ENCODE measurements at places on chromosomes 4 and X.

DNA sequence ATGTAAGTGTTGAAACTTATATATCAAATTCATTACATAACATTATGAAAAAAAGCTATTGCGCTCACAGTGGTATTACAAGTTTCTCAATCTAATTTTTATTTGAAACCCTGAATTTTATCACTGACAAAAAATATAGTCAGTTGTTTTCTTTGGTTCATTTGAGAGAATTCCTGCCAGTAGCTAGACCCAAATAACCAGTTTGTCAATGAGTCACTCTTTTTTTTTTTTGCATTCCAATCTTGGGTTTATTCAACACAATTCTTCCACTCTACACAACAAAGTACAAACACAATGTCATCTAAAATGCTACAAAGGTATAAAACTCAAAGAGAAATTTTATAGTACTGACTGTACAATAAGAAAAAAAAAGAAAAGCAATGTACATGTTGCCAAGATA, 13.1 kb downstream of the HPF1 start:
- no peak for DNase-seq

GRCh38 chrX:57821703-57822387, 88.4 kb downstream of the ZXDA start:
- DNase-seq: peak; percentile 2

DNA sequence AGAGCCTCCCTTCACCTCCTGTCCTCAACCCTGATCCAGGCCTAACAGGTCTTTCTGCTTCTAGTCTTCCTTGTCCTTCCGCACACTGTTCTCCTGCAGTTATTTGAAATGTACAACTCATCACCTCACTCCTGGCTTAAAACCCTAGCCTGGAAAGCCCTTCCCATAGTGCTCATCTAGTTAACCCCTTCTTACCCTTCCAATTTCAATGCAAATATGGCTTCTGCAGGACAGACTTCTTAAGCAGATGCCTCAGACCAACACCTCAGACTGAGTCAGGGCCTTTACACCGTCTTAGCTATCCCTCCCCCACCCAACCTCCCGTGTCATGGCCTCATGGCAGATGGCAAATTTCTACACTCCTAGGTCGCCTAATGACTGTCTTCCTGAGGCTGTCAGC, 130.4 kb downstream of the BCOR start:
- DNase-seq: peak; percentile 56

GRCh38 chr4:52621567-52621966, 37.5 kb downstream of the USP46 start:
- DNase-seq: no peak

DNA sequence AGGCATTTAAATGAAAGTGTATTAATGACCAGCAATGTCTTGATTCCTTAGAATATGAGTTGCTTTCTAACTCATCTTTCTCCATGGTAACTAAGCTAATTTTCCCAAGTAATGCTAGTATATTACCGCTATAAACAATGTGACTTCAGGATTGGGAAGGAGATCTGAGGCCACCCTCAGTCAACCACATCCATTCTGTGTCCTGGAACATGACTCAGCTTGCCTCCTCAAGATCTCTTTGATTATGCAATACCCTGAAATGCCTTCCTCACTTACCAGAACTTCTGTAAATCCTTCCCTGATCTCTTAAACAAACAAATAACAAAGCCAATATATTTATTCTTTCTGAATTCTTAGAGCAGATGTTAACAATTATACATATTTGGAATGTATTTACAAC, 1495.5 kb downstream of the PCDH18 start:
- DNase-seq: no peak

DNA sequence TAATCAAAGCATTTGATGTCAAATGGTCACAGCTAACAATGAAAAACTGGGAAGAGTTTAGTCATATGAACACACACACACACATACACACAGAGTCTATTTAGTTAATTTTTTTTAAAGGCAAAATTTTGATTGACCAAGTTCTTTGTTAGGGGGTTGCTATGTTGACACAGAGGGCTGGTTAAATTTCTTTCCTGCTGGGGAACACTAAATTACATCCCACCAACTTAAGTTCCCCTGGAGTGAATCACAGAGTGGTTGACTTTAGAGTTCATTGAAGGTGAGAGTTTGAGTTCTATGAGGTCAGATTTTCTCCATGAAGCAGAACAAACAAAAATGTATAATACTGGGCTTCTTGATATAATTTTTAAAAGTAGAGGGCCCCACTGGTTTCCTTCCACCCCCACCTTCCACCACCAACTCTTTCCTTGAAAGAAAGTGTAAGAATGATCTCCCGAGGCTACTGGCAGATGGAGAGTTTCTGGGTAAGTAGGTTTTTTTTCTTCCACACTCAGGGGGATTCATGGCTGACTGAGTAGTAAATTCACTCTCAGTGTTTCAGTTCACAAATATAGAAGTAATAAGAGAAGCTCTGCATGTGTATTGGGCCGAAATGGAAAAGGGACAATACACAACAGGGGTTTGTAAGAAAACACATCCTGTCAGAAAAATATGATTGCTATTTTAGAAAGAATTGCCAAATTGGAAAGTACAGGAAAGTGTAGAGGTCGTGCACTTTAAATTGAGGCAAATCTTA, 917.0 kb upstream of the LCORL start:
- no peak for DNase-seq

DNA sequence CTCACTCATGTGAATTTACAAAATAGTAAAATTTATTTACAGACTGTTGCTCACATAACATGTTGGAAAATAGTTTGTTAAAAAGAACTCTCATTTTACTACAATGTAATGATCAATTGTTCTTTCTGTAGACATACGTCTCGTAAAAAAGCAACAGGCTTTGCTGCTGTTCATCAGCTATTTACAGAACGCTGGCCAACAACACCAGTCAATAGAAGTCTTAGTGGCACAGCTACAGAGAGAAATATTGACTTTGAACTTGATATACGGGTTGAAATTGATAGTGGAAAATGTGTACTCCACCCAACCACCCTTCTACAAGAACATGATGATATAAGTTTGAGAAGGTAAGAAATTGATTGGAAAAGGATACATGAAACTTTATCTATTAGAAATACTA, 47.6 kb upstream of the ADAD1 start:
- no peak for DNase-seq

- no peak for DNase-seq
Measured at GRCh38 chrX:13219991-13220764, 99.7 kb downstream of the ATXN3L start.

DNA sequence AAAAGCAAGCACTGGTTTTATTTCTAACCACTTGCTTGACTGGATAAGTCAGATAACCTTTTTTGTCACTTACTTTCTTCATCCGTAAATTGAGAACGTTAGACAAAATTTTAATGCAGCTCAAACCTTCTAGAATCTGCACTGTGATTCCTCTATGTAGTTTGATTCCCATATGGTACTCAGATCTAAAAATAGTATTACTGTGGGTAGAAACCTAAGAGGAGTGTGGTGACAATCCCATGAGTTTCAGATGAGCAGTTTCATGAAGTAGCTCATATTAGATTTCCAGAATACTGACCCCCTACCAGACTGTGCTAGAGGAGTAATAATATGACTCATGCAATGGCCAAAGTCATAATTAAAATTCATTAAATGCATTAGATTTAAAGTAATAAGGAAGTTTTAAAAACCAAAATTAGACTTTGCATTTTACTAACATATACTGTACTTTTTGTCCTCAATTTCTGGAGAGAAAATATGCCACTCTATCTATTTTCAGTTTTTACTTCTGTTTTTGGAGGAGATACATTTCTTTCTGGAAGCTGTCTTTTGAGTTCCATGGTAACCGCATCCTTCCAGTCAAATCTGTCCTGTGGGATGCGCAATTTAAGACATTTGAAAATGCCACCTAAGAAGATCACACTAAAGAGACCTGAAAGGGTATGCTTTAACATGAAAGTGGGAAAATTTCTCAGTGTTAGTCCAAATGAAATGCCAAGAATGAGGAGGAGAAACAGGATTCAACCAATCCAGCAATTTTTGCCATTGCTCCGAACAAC, 64.1 kb upstream of the GPM6A start:
- DNase-seq: no peak

GRCh38 chr4:9735515-9735914, 45.9 kb upstream of the DRD5 start:
- no peak for DNase-seq

- peak; percentile 49 for DNase-seq
Measured at GRCh38 chrX:22192419-22193060, 80.2 kb upstream of the CBLL2 start.

DNA sequence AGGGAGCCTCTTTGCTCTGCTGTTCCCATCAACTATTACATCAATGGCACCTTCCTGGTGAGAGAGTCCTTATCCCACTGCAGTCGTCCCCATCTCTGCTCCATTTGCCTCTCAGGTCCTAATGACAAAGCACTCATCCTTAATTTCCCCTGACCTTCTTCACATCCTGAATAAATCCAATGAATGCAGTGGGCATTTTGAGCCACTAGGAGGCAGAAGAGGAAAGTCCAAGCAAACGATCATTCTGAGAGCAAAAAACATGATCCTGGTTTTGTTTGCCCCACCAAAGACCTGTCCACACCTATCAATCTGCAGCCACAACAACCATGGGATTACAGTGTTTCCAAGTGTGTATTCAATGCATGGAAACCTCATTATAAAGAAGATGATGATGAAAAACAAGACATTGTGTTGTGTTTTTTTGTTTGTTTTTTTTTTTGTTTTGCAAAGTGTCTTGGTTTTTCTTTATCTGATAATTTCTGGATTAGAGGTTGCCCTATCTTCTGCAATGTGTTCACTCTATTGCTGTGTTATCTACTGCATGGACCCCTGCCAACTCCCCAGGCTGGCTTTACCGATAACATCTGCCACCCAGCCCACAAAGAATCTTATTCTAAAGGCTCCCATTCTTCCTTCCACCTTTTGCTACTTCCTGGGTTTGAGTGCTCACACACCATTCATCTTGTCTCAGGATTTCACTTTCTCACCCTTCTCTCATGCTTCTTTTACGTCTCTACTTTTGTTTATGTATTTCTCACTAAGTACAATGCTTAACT, 207.2 kb downstream of the NLGN4X start:
- DNase-seq: no peak

- DNase-seq: no peak
Measured at GRCh38 chrX:12711435-12712040, 79.7 kb upstream of the PRPS2 start.

DNA sequence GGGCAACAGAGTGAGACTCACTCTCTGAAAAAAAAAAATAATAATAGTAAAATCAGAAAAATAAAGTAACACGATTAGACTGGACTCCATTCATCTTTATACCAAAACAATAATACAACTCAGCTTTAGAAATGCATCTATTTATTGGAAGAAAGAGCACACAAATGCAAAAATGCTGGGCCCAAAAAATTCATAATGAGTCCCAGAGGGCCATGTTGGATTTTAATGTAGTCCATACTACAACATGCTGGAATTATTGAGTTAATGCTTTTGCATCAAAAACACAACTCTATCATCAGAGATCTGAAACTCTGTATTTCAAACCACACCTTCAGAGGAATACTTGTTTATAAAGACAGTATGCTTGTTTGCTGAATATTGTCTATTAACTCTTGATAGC, 1614.7 kb downstream of the STIM2 start:
- DNase-seq: no peak

GRCh38 chrX:84415140-84415539, 87.1 kb downstream of the HDX start:
- DNase-seq: no peak

DNA sequence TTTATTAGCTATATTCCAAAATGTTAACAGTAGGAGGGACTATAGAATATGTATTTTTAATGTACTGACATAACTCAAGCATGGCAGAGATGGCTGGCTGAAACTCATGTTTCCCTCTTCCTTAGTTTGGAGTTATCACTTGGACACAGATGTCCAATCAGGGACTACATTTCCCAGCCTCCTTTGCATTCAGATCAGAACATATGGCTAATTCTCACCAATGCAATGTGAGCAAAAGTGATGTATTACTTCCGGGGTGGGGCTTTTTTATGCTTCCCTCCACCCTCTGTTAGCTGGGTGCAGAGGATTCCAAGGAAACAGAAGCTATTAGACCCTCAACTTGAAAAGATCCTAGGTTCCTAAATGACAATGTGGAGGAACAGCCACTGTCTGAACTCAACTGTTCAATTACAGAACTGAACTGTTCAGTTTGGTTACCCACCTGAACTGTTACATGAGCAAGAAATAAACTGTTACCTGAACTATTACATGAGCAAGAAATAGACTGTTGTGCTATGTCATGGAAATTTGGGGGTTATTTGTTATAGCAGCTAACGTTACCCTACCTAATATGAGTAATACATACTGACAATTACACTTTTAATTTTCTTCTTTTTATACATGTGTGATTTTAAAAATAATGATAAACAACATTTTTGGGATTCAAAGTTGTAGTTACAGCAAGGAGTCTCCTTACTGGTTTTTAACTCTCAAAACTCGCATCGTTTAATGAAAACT, 29.6 kb upstream of the ERVMER34-1 start:
- no peak for DNase-seq

- no peak for DNase-seq
Measured at GRCh38 chr4:80434238-80434637, 98.7 kb downstream of the CFAP299 start.

DNA sequence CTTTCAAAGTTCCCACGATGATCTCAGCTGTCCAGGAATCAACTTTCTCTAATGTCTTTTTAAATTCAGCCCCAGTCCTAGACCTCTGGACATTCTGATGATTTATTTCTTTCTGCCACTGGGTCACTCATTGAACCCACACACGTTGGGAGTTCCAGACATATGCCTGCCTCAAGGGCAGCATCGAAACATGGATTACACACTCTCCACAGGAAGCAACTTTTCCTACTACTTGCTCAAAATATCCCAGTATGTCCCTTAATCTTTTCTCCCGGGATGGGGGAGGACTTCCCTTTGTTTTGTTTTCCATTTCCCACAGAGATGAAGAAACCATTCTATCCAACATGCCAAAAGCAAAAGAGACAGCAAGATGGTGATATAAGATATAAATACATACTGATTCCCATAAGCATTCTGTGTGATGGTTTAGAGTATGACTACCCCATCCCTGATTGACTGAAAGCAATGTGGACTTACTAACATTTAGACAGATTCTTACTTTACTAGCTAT, 79.8 kb upstream of the PPARGC1A start:
- DNase-seq: no peak

DNA sequence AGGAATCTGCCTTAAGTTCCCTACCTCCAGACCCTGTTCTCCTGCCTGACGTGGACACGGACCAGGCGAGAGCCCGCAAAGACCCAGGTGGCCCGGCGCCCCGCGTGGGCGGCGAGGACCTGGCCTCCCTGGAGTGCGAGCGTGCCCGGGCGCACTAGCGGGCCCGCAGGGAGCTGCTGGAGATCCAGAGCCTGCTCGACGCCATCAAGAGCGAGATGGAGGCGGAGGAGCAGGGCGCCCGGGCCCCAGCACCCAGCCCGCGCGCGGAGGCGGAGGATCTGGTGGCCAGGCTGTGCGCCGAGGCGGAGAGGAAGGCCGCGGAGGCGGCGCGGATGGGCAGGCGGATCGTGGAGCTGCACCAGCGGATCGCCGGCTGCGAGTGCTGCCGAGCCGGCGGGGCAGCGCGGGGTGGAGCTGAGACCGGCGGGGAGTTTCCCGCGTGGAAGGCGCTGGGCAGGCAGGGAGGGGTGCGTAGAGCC, 18.2 kb downstream of the MRFAP1 start:
- peak; percentile 46 for DNase-seq

- peak; percentile 46 for DNase-seq
Measured at GRCh38 chr4:3342182-3342854, 49.5 kb downstream of the RGS12 start.
